Pons (tissue), 1 donor: ENCODE measurements at places on chromosomes 3 and 15.

DNA sequence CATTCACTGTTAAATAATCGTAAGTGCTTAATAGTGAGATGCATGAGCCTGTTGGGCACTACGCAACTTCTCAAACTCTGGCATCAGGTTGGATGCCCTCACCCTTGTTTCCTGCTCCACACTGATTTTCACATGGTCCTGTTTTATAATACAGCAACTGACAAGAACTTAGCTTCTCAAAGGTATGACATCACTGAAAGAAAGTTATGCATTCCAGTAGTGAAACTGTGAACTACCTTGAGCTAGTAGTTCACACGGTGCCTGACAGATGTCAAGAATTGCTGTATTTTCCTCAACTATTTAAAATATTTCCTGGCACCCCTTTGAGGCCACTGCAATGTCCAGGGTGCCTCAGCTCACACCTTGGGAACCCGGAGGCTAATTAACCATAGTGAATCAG is 327.5 kb downstream of the RORA start:
- DNase-seq: no peak

DNA sequence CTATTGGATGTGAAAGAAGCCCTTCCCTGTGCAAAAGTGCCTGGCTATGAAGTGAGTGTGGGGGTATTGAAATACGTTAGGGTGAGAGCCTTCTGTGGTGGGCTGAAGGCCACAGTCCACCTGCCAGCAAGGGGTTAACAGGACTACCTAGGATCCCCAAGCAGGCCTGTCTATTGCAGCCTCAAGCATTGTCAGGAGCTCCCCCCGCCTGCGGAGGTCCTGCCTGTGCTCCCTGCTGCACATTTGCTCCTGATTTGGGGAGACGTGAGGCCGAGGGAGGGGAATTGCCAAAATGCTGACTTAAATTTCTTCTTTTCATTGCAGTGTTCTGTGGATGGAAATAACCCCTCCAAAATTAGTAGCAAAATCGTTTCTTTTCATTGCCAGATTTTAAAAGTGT is 56.2 kb downstream of the GABRG3 start:
- no peak for DNase-seq

GRCh38 chr3:63800097-63800496 is 19.0 kb upstream of the C3orf49 start:
- DNase-seq: no peak

GRCh38 chr3:197006860-197007259 is 22.8 kb downstream of the MELTF start:
- DNase-seq: no peak

- peak; percentile 22 for DNase-seq
These were observed 283.8 kb downstream of the C3orf38 start for GRCh38 chr3:88433568-88433967.

DNA sequence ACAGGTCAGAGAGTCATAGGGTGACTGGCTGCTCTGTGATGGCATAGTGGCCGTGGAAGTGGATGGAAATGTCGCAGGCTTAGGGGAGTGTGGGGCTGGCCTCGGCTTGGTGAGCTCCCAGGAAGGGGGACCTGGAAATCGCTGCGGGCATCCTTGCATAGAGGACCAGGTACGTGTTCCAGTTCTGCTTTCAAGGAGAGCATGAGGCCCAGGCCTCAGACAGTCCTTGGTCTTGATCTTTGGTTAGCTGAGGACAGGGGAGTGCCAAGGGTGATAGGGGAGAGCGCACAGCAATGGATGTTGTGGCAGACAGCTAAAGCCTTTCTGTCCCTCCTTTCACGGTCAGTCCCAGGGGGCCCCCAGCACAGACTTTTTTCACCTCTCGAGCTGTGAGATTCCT is 110.5 kb downstream of the SNRPN start:
- no peak for DNase-seq

GRCh38 chr15:47720555-47720954 is 3.2 kb downstream of the SEMA6D start:
- no peak for DNase-seq

GRCh38 chr3:56796996-56797395 is 4.8 kb downstream of the ARHGEF3 start:
- no peak for DNase-seq

- no peak for DNase-seq
These were observed 662.8 kb upstream of the CCDC54 start for GRCh38 chr3:106714400-106714799.

DNA sequence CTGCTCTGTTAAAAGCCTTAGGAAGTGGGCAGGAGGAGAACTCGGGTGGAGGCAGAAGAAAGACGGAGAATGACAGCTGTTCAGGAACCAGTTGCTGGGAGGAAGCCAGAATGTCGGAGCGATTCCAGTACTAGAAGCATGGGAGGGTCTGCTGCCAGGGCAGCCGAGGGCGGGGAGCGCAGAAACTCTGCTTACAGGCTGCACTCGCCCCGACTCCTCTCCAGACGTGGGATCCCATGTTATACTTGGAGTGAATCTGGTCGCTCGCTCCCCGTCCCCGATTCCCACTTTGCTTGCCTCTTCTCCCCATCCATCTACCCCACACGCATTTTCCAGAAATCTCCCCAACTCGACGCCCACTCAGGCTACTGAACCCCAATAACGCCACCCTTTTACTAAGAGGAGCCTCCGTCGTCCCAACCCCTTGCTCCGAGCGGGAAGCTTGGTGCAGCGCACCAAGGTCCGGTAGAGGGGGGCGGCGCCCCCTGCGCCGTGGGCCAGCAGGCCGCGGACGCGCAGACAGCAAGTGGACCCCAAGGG is 665 bp downstream of the GATM start:
- DNase-seq: no peak

DNA sequence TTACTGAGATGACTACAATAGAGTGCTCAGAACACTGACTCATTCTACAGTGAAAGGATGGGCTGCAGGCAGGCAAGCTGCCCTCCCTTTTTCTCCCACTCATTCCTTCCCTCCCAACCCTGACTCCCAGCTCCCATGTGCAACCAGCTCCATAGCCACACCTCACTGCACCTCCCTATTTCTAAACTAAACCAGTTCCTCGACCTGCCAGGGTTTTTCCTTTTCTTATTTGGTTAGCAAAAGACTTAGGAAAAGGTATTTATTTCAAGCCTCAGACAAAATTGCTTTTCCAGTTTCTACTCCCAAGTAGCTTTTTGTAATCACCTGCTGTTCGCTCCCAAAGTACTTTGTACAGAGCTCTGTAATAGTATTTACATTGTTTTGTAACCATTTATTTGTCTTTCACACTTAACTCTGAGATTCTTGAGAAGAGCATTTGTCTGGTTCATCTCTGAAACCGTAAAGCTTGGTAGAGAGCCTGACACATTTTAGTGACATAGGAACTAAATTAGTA is 2.2 kb downstream of the AADAC start:
- DNase-seq: no peak

- no peak for DNase-seq
These were observed 4.1 kb upstream of the P4HTM start for GRCh38 chr3:48985831-48986376.

DNA sequence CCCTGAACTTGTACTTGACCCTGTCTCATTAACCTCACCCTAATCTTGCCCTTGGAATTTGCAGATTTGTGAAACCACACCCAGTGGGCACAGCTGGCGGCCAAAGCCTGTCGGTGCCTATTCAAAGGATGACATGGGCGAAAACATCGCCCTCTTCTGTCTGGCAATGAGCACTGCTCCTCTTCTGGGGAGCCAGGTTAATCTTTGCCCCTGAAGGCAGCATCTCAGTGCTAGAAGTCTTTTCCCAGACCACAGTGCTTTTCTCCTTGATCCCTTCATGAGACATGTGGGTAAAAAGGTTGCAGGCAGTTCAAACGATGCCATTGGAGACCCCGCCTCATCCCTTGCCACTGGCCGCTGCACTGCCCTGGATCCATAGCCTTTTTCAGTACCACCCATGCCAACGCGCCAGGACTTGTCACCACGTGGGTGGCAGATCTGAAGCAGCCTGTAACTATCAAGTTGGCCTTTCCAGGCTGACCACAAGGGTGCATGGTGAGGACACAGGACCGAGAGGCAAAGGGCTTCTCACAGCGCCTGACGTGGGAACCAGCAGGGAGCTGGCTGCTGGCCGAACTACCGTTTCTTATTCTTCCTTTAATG is 6.5 kb upstream of the DNASE1L3 start:
- DNase-seq: peak; percentile 93

DNA sequence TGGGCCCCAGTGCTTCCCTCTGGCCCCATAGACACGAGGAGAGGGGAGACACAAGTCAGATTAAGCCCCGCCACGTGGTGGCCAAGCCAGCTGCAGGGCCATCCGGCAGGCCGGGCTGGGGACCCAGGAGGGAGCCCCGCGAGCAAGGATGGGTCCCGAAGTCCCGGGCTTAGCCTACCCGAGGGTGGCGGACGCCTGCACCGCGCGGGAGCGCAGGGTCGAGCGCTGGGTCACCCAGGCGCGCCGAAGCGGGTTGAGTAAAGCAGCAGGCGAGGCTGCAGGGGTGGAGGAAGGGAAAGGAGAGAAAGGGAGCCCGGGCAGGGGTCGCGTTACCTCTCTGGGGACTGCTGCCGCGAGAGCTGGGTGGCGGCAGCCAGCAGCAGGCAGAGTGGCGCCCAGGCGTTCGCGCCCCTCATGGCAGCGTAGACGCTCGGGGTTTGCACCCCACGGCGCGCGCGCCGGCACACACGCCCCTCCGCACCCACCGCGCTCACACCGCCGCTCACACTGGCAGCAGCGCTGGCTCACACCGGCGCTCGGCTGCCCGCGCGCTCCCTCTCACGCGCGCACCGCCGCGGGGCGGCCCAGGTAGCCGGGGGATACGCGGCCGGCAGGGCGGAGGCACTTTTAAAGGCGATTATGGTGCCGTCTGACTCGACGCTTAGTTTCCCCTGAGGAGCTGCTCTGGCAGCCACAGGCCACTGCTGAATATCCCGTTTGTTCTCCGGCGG is at the start of gene PCOLCE2:
TSS of gene PCOLCE2 (minus strand) at position 603 of the 731 bp plus-strand sequence. CDS start at position 416, 187 bp downstream.
- no peak for DNase-seq

- DNase-seq: no peak
These were observed 1258.2 kb upstream of the ALCAM start for GRCh38 chr3:104108522-104108921.

DNA sequence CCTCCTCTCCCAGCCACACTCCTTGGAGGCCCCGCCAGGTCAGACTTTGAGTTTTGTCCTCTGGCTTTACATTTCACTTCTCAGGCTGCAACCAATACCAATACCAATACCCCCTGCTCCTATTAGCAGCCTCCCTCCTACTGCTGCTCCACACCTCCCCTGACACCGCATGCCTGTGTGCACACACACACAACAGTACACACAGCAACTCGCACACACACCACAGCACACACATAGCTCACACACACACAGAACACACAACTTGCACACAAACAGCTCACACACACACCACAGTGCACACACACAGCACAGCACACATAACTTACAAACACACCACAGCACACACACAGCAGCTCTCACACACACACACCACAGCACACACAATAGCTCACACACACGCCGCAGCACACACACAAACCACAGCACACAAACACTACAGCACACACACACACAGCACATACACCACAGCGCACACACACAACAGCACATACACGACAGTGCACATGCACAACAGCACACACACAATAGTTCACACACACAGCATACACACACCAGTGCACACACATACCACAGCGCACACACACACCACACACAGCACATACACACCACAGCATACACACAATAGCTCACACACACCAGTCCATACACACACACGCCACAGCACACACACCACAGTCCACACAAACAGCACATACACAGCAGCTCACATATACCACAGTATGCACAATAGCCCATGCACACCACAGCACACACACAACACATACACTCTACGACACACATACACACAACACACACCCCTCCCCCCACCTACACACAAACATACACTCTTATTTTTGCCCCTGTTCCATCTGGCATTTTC is 204.7 kb downstream of the UACA start:
- no peak for DNase-seq
